ENCODE measurements at places on chromosomes 5 and 9. TPM values are rescaled to one million over a fixed set of nuclear protein-coding genes. Genes with fewer than 3 reads are reported as not detected.
A peak's percentile ranks its signal among the peaks of the same experiment; 100 is the strongest.

The SOX30 gene
- total RNA-seq: 0.17 TPM

The SPATA31D4 gene
- not detected for total RNA-seq

- DNase-seq: peak; percentile 94
Measured at GRCh38 chr5:30505014-30505886, 688.2 kb upstream of the CDH6 start.

DNA sequence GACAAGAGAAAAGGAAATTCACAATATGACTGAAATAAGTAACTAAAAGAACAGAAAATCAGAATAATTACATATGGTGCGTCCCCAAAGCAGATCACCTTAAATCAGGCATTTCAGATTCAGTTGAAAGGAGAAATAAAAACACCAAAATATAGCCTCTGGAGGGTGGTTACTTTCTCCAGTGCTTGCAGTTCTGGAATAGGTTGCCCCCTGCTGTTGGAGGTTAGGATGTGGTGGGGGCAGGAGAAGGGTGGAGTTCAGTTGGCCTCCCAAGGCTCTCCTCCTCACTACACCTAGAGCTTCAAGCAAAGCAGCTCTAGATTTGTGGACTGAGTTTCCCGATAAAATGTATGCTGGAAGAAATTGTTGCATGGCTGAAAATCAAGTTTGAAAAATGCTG, 338.2 kb upstream of the TLE4 start:
- DNase-seq: peak; percentile 23

- DNase-seq: no peak
Measured at GRCh38 chr5:172356047-172356446, 72.5 kb upstream of the UBTD2 start.

GRCh38 chr5:147461915-147462314, 48.0 kb downstream of the DPYSL3 start:
- DNase-seq: peak; percentile 67

DNA sequence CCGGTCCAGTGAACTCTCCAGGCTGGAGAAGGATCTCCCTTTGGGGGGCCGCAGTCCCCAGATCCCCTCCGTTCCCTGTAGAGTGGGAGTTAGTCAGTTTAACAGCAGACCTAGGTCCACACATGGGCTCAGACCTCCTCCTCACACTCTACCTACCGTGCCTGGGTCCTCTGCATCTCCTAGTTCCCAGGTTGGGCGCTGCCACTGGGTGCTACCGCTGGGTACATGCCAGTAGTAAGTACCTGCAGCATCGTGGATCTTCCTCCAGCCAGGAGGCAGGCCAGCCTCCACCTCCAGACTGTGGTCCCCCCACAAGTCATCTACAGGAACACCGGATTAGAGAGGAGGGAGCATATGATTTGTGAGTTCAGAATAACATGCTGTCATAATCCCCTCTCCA, 802 bp downstream of the APBB3 start:
- DNase-seq: no peak

DNA sequence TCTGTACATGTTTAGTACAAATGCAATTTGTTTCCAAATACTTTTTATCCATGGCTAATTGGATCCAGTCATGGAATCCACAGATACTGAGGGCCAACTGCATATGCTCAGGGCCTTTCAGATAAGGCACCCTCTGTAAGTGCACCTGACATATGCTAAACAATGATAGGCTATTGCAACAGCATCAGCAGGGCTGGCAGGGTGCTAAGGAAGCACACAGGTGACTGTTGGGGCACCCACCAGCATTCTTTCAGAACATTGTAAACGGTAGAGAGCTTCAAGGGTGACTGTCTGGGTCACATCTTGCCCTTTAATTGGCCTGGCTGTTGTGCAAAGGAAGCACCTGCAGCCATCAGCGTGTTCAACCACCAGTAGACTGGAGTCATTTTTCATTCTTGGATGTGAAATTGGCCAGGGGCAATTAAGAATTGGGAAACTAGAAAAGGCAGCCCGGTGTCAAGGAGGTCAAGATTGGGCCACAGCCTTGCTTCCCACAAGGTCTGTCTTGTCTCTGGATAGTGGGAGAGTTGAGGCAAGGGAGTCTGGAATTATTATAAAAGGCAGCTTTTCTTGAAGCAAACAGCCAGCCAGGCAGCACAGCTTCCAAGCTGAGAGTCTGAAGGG, 129.3 kb upstream of the RAI14 start:
- no peak for DNase-seq

The TMEM8B gene
- 0.69 TPM for total RNA-seq

- no peak for DNase-seq
Measured at GRCh38 chr9:92518199-92518598, 17.6 kb downstream of the ECM2 start.

The SRP19 gene
- 121 TPM for total RNA-seq

DNA sequence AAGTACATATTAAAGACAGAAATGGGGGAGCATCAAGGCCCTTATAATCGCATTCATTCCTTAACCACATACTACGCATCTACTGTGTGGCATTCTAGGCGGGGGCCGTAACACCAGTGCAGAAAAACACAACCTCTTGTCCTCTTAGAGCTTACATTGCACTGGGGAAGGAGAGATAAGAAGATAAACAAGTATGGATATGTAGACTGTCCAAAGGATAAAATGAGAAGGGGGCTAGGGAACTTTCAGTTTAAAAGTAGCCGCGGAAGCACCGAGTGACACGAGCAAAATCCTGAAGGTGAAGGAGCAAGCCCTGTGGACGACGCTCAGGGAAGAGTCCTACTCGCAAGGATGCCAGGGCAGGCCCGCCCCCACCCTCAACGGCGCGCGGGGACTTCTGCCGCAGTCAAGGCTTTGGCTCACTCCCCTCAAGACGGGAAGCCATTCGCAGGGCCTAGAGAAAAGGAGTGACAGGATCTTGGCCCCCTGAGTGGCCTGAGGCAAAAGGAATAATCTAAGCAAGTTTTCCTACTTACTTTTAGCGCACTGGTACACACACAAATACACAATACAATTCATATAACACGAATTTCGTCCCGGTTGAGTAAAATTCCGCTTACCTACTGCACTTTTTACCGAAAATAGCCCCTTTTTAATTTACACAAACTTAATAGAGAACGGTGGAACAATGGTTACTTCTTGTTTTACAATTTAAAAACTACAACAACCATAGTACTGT, 1.3 kb upstream of the NIPBL start:
- no peak for DNase-seq

The AQP7 gene
- total RNA-seq: 0.25 TPM

The EXOSC2 gene
- 23.8 TPM for total RNA-seq

DNA sequence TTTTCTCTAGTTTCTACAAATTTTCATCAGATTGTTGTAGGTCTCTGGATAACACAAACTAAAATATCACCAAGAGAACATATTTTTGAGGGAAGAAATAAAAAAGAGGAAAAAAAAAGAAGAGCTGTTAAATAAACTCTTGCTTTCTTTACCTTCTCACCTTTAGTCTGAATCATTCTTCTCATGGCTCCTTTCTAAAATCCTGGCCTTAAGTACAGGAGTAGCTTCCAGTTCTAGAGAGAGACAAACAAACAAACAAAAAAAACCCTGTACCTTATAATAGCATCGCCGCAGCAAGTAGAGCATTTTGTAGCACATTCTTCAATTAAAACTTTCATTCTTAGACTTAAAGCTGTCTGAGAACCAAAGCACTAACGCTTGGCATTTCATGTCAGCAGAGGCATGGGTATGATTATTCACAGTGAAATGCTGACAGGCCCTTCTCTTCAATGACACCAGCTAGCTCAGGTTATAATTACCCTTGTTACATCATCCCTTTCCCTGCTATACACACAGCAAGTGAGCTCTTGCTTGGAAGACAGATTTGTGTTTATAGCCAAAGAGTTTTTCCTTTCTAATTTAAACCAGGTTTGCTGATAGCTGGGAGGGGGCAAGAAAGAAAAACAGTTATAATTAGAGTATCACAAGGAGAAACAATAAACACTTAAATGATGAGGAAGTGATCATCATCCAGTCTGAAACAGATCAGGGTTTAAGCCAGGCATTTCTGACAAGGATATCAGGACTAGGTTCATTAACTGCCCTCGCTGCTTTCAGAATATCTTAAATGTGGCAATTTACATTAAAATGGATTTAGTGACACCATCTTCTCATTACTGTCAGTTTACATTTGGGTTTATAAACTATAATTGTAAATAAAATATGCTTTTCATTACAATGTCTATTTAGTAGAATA, 510.9 kb upstream of the ZNF608 start:
- peak; percentile 59 for DNase-seq

Data from renal cortical epithelial cell (primary cell).